ENCODE measurements at places on chromosomes 13 and 19.

GRCh38 chr13:100392709-100393630 is 195.6 kb downstream of the GGACT start:
- peak; percentile 53 for DNase-seq

GRCh38 chr19:16328824-16329482 is 4.3 kb downstream of the KLF2 start:
- DNase-seq: no peak

DNA sequence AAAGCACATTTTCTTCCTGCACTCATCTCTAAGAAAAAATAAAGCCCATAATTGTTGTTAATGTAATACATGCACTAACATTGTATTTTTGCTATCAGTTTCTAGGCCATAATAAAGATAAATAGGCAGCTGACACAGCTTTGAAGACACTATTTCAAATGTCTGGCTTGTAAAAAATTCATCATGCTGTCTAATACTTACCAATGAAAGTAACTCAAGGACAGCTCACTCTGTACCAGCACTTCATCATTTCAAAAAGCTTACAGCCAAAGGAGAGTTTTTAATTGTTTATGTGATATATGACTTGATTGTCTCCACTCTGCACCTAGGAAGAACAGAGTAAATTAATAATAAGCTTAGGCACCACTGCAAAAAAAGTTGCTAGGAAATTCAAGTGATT is 1423.3 kb upstream of the PCDH20 start:
- DNase-seq: no peak

GRCh38 chr13:26558074-26558805 is 757 bp downstream of the WASF3 start:
- DNase-seq: peak; percentile 47

DNA sequence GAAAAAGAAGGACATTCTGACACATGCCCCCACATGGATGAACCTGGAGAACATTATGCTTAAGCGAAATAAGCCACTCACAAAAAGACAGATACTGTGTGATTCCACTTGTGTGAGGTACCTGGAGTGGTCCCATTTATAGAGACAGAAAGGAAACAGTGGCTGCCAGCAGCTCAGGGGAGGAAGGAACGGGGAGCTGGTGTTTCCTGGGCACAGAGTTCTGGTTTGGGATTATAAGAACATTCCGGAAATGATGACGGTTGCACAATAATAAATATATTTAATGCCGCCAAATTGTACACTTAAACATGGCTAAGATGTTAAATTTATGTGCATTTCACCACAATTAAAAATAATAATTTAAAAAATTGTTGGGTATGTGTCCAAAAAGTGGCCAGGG is 33.0 kb downstream of the SERP2 start:
- DNase-seq: no peak

DNA sequence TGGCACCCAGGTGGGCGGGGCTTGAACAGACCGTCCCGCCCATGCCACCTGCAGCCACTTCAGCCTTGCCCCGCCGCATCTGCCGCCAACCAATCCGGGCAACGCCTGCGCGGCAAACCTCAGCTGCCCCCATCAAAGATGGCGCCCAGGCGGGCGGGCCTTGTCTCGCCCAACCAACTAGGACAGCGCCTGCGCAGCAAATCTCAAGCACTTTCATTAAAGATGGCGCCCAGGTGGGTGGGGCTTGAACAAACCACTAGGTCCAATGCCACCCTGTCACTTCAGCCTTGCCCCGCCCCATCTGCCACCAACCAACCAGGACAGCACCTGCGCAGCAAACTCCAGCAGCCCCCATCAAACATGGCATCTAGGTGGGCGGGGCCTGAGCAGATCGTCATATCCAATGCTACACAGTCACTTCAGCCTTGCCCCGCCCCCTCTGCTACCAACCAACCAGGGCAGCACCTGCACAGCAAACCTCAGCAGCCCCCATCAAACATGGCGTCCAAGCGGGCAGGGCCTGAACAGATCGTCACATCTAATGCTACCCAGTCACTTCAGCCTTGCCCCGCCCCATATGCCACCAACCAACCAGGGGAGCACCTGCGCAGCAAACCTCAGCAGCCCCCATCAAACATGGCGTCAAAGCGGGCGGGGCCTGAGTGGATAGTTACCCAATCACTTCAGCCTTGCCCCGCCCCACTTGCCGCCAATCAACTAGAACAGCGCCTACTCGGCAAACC is 1.4 kb downstream of the PEG3 start:
- DNase-seq: peak; percentile 97

GRCh38 chr13:27113436-27113835 is 58.2 kb downstream of the USP12 start:
- no peak for DNase-seq

GRCh38 chr13:34611671-34612070 is 330.4 kb upstream of the NBEA start:
- DNase-seq: no peak

DNA sequence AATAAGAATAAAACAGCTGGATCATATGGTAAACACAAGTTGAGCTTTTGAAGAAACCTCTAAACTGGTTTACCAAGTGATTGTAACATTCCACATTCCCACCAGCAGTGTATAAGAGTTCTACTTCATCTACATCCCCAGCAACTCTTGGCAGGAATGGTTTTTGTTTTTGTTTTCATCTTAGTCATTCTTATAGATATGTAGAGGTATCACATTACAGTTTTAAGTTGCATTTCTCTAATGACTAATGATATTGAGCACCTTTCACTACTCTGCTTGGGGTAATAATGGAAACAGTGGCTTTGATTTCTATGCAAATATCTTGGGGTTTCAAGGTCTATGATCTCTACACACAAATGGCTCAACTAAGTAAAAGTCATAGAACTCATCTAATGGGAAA is 614.5 kb downstream of the TBC1D4 start:
- no peak for DNase-seq
